ENCODE measurements at places on chromosomes 6 and 20.

DNA sequence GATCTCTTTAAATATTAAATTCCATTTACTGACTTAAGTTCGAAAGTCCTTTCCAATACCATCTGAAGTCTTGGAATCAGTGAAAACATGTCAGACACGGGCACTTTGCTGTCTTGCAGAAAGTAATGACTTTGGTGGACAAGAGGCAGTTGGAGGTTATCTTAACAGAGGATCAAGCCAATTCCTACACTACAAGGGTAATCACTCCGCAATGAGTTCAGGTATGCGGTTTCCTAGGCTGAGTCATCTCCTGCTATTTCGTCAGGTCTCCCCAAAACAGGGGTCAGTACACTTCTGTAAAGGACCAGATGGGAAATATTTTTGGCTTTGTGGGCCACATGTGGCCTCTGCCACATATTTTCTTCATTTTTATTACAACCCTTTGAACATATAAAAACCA, 656.6 kb downstream of the KIF16B start:
- no peak for DNase-seq

- DNase-seq, result no peak
These were observed 6.6 kb downstream of the REPS1 start for GRCh38 chr6:138981416-138981815.

- DNase-seq, result no peak
These were observed 40.1 kb upstream of the PTCHD4 start for GRCh38 chr6:48151142-48151541.

DNA sequence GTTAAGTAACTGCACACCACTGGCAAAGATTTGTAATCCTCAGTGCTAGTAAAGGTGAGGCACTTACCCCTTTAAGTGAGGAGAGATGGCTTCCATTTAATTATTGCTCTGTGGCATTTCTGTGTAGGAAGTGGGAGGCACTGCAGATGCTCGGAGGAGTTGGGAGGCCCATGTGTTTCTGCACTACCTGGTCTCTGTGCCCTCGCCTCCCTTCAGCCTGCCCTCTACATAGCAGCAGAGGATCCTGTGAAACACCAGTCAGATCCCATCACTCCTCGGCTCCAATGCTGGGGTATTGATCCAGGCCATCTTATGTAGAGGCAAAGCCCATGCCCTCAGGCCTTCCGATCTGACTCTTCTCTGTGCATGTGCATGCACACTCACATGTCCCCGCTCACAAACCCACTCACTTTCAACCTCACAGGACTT, 67.0 kb downstream of the SLX4IP start:
- DNase-seq, result no peak

- DNase-seq, result no peak
These were observed 24.2 kb upstream of the FRMD1 start for GRCh38 chr6:168103050-168103830.

GRCh38 chr6:140047321-140047720, 672.9 kb upstream of the CITED2 start:
- DNase-seq, result no peak

DNA sequence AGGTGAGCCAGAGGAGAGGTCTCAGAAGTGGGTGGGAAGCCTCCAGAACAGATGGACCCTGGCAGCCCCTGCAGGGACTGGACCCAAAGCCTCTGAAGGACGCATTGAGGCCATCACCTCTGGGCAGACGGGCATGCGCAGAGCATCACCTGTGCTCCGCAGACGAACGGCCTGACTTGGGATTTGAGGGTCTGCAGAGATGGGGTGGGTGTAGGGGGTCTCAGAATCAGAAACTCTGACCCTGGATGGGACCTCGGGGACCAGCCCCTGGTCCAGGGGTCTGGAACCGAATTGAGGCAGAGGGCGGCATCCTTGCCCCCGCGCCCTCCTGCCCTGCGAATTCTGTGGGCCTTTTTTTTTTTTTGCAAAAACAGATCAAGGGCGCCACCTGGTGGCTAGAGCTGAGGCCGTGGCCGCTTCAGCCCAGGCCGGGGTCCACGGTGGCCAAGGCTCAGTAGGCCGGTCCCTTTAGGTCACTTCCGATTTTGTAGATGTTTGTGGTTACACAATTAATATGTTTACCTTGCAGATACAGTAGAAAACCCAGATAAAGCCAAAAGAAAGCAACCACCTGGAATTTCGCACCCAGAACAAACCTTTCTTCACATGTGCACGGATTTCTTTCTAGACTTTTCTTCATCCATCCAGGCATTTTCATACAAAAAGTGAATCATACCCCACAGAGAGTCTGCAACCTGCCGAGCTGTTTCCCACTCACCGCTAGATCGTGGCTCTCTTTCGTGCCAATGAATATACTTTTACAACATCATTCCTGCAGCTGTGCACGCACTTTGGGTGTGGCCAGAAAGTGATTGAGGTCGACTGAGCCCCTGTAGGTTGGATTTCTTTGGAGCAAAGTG, 25.9 kb downstream of the ZBP1 start:
- peak; percentile 28 for DNase-seq

DNA sequence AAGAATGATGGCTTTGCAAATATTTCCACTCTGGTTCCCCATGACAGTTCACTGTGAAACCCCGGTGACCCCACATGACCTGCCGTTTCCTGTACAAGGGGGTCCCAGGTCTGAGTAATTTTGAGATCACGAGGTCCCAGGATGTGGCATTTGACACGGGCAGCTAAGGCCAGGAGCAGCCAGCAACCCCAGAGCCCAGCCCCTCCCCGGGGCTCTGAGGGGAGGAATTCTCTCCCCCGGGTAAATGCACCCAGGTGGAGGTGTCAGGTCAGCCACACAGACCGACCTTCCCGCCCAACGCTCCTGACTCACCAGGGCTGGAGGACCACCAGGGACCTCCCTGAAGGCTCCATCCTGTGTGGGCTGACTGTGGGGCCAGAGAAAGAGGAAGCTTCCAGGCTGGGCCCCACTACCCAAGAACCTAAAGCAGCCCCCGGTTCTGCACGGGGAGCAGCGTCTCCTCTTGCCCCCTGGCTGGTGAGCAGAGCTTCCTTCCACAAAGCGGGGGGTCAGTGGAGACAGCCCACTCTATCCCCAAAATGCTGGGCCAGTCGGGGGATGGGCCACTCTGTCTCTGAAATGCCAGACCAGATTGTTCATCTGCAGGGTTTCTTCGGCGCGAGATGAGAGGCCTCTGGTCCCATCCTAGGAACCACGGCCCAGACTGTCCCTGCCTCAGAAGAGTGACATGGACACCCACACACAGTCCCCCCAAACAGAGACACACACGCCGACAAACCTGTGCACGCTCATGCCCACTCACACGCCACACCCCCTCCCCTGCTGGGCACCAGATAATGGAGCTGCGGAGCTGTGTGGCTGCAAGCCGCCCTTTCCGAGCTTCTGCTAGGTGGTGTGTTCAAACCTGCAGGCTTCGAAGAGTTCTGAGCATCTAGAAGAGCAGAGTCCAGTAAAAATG, 23.4 kb upstream of the SLCO4A1 start:
- no peak for DNase-seq

DNA sequence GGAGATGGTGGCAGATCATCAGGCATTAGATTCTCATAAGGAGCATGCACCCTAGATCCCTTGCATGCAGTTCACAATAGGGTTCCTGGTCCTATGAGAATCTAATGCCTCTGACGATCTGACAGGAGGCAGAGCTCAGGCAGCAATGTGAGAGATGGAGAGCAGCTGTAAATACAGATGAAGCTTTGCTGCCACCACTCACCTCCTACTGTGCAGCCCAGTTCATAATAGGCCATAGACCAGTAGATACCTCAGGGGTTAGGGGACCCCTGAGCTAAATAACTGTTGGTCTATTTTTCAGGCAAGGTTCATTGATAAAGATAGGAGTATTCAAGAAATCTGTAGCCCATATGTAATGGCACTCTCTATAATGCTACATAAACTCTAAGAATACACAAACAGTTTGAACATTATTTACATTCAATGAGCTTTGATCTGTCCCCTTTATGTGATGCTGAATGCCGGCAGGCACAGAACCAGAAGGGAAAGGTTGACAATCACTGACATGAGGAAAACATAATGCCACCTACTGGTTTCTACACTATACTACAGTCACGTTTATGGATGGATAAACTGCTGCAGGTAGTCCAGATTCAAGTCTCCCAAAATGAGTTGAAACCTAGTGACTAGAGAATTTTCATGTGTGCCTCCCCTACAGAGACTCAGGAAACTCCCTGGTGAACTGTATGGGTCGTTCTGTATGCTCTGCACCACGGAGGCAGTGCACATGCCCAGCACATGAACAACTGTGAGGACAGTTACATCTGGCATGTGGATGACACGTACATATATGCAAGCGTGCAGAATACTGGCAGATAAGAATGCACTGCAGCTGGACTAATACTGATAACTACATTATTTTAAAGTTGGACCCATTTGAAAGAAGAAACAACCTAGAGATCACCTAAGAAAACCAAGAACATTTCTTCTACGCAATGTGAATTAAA, 72.0 kb downstream of the DST start:
- no peak for DNase-seq

DNA sequence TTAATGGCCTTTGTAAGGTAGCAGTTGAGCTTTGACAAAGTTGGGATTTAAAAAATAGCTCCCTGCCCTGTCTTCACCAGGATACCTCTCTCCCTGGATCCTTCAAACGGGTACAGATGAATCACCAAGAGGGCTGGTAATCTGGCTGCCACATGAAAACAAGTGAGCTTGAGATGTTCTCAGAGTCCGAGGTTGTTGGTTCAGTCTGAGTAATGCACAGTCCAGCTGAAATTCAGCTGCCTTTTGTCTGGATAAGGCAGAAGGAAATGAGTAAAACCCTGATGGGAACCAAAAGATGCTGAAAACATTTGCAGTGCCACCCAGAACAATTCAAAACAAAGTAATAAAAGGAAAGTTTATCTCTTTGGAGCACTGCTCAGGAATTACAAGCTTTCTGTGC, 86.8 kb downstream of the GJA1 start:
- no peak for DNase-seq

DNA sequence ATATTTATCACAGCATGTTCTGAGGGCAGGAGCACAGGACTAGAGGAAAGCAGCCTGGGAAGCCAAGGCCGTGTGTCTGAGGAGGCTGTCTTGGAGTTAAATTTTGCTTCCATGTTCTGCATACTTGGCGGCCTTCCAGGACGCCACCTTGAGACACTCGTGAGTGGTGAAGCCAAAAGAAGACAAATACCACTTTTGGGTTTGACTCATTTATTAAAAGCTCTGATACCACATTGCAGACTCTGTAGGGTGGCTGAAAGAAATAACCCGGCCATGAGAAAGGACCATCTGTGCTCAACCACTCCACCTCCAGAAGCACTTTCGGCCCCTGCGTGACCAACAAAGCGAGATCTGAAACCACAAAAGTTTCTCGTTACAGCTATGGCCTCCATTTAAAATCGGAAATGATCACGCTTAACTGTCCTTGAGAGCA, 120.0 kb downstream of the TMEM242 start:
- no peak for DNase-seq

GRCh38 chr6:106825156-106825555, 149.4 kb downstream of the CD24 start:
- DNase-seq, result no peak

DNA sequence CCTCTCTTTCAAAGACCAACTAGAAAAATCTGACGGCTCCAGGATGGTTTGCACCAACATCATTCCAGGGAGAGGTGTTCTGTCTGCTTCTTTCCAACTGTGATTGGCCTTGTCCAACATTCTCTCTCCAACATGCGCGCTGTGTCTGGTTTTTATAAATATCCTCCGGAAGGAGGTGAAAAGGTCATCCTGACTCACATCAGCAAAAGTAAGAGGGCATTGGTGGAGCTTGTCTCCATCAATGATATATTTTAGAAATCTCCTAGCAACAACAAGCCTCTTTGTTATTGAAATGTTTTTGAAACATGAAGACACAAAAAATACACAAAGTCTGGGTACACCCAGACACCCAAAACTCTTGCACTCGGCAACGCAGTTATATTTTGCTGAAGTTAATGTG, 475.3 kb upstream of the JARID2 start:
- DNase-seq, result no peak

- DNase-seq, result no peak
These were observed 2.1 kb downstream of the NFYA start for GRCh38 chr6:41074692-41075436.

GRCh38 chr20:34970846-34971560, 15.3 kb downstream of the MYH7B start:
- DNase-seq, result no peak

- no peak for DNase-seq
These were observed 328.2 kb upstream of the MANEA start for GRCh38 chr6:95249175-95249574.

DNA sequence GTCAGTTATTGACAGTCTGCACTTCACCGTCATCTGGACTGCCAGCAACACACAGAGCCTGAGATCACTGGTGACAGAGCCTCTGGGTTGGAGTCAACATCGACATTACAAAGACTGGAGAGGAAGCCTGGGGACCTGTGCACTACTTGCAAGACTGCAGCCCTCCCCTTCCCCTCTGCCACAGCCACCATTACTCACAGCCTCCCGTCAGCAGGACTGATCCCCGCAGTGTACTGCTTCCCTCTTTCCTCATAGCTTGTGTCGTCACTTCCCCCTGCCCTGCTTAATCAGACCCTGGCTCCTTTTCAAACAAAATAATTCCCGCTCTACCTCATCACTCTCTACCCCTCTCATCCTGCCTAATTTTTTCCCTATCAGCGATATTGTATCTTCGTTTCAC, 235.5 kb upstream of the KCNQ5 start:
- no peak for DNase-seq

GRCh38 chr6:47669684-47670513, 28.5 kb upstream of the ADGRF4 start:
- DNase-seq, result no peak

DNA sequence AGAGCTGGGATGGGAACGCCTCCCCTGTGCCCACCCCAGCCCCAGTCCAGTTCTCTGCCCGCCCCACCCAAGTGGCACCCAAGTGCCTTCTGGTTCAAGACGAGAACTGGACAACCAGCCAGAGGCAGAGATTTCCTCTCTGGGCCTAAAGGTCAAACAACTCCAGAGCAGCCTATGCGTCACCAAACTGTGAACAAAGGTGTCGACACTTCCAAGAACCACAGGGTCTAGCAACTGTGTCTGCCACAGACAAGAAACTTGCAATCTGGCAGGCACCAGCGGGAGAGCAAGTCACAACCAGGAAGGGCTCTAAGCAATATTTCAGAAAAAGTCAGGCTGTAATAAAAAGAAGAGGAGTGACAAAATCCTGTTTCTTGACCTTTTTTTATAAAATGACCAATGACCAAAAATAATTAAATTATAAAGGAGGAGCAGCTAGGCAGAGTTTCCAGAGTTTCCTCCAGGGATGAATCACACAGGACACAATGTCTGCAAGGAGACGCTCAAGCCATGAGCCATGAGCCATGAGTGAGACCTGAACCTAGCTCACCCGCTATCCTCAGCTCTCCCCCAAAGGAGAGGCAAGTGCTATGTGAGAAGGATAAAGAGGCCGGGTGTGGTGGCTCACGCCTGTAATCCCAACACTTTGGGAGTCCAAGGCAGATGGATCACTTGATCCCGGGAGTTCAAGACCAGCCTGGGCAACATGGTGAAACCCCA, 11.1 kb downstream of the EDEM2 start:
- no peak for DNase-seq

DNA sequence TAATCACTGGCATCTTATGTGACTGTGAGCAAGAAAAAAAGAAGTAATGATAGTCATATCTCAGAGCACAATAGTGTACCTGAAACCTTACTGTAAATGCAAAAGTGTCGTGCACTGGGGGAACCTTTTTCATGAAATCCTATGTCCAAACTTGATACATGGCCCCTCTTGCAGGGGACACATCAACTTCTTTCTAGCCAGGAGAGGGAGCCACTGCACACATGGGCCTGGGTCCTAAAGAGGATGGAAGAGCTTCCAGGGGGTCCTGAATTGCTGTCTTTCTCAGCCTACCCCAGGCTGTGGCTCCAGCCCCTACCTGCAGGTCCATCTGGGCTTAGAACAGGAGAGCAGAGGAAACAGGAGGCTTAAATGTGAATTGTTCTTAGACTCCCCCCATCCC, 165.7 kb downstream of the SOD2 start:
- DNase-seq, result no peak

All from activated T-cell treated with anti-CD3 and anti-CD28 coated beads for 4 hours (primary cell).